DMS153 (cell line): ENCODE measurements at places on chromosomes 5 and 9.

GRCh38 chr9:101063192-101063591 lies 34.7 kb downstream of the PLPPR1 start:
- no peak for DNase-seq

DNA sequence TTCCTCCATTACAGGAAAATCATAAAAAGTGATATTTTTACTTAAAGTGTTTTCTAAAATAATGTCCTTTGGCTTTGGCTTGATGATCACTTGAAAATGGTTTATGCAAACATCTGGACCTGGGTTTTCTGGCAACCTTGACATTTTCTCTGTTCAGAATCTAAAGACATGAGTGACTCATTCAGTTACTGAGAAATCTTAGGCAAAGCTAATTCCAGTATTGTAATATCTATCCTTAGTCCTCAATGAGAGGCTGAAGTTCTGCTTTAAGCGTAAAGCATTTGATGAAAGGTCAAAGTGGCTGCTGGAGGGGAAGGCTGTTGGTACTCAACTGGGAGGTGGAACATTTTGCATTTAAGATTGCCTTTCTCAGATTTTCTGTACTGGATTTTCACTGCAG lies 2.3 kb downstream of the MAN2A1 start:
- DNase-seq, result no peak

DNA sequence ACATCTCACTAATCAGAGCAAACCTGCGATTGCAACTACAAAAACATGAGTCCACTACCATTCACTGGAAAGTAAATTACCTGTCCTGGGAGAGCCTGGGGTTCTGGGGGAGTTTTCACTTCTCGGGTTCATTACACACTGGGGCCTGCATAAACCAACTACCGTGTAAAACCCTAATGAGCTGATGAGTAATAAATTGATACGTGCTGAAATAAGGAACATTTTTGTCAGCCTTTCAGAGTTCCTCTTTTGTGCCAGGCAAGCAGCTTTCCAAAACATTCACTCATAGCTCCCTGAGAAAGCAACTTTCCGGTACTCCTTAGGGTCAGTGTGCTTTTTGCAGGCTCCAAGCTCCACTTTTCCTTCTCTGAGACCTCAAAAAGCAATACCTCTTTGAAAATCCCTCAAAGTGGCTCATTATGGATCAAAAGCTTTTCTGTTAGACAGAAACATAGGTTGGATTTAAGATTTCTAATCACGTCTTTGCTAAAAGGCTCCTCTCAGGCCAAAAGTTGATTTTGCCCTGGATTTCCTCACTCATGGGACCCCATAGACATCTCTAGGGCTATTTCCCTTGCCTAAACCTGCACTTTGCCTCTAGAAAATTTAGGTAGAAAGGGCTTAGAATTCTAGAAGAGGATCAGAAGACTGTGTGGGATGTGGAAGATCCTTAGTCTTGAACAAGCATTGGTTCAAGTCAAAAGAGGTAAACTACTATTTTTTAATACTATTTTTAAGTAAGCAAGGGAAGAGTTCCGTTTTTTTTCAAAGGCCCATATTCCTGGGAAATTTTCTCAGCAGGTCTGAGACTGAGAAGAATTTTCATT lies 74.8 kb downstream of the ST8SIA4 start:
- no peak for DNase-seq

GRCh38 chr9:112618385-112619009 lies 99.4 kb downstream of the INIP start:
- no peak for DNase-seq

GRCh38 chr5:61416010-61416409 lies 84.0 kb downstream of the ZSWIM6 start:
- no peak for DNase-seq

DNA sequence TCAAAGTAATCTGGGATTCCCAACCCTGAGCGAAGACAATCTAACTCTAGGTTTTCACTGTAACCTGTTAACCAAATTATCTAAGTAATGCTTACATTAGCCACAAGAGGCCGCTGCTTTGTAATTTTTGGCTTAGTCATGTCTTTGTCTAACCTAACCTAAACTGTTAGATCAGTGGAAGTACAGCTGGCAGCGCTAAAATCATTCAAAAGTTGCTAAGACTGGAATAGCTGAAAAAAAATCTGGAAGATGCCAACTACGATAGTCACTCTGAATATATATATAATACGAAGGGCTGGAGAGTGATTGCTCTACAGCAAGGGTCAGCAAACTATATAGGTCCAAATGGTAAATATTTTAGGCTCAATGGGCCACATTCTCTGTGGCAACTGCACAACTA lies 60.2 kb downstream of the FBXO38 start:
- peak; percentile 21 for DNase-seq

- DNase-seq, result no peak
Measured at GRCh38 chr5:73355108-73355507, 93.5 kb downstream of the FOXD1 start.

DNA sequence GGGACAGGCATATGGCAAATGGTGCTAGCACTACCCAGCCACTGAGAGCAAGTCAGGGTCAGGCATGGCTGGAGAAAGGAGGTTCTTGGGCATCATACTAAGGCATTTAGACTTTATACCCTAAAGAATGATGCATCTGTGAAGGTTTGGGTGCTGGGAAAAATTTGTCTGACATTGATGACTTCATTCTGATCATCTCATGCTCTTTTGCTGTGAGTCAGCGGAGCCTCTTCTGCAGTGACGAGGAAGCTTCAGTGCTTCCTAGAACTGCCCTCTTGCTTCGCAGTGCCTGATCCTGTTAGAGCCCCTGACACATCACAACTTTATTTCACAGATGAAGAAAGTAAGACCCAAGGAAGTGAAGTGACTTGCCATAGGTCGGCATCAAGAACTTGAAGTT lies 266.6 kb upstream of the GAS1 start:
- no peak for DNase-seq

- no peak for DNase-seq
Measured at GRCh38 chr5:612498-613424, 621 bp downstream of the CEP72 start.

DNA sequence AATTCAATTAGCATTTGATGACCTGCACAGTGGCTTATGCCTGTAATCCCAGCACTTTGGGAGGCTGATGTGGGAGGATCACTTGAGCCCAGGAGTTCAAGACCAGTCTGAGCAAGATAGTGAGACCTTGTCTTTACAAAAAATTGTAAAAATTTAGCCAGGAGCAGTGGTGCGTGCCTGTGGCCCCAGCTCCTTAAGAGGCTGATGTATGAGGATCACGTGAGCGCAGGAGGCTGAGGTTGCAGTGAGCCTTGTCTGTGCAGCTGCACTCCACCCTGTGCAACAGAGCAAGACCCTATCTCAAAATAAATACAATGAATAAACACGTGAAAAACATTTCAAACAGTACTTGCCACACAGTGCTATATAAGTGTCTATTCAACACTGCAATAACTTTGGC lies 4.2 kb downstream of the ABCA1 start:
- DNase-seq, result no peak

DNA sequence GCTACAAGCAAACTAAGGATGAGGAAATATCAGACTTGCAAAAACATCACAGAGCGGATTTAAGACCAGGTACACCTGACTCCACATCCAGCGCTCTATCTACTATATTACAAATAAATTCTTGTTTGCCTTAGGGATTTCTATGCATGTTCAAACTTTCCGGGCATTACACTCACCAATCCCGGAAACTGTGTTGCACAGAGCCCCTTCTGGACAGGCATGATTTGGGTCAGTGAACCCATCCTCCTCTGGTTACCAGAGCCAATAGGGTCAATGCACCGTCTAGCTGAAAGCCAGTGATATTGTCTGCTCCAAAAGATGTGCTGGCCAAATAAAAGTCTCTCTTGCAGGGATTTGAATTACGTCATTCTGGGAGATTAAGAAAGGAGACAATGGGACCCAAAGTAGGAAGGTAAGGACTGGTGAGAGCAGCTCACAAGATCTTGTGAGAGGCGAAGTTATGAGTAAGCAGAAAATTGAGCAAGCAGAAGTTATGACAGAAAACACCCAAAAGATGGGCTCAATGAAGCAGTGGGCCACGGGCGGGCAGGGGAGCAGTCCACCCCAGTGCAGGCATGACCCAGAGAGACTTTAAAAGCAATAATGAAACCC lies 155.8 kb upstream of the RAI14 start:
- DNase-seq, result no peak

- no peak for DNase-seq
Measured at GRCh38 chr5:27140831-27141230, 102.4 kb upstream of the CDH9 start.

- no peak for DNase-seq
Measured at GRCh38 chr9:120899490-120900068, 22.6 kb upstream of the PHF19 start.

DNA sequence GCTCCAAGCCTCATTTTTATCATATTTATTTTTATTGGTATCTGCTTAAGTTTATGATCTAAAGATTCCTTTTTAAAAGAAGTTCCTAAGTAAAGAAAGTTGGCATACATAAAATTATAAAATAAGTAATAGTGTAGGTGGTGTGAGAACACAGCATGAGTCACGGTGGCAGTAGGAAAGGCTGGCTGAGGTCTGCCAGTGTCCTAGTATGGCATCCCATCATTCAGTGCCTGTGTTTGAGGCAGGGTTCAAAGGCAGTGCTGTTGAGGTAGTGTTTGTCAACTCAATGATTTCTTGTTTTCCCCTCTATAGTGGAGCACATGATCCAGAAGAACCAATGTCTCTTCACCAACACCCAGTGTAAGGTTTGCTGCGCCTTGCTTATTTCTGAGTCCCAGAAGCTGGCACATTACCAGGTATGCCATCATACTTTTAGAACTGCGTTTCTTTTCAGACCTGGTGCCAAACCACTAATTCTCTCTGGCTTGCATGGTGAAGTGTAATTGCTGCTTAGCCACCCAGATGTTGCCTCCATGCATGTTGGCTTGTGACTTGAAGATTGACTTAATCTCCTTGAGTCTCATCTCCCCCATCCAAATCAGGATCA lies 18.4 kb downstream of the ZNF346 start:
- DNase-seq, result no peak

- DNase-seq, result no peak
Measured at GRCh38 chr5:129616517-129616916, 131.4 kb upstream of the MINAR2 start.

DNA sequence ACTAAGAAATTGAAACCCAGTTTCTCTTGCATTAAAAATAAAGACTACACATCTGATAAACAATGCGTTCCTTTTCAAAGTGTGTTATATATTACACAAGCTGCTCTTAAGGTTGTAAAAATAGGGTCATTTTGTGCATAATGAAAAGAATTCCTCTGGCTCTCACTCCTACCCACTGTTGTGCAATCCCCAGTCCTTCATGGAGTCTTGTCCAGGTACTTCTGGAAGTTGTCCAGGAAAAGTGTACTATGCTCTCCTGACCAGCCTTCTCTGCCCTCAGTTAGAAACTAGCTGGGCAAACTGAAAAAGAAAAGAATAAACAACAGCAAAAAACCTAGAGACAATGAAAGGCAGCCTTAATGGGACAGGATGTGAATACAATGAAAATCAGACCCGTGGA lies 345.5 kb upstream of the PAPPA start:
- no peak for DNase-seq

GRCh38 chr9:136135326-136136126 lies 16.9 kb upstream of the TMEM250 start:
- DNase-seq, result no peak

GRCh38 chr5:112023766-112024165 lies 266.8 kb upstream of the NREP start:
- no peak for DNase-seq

- no peak for DNase-seq
Measured at GRCh38 chr5:33417632-33418031, 23.1 kb upstream of the TARS1 start.

DNA sequence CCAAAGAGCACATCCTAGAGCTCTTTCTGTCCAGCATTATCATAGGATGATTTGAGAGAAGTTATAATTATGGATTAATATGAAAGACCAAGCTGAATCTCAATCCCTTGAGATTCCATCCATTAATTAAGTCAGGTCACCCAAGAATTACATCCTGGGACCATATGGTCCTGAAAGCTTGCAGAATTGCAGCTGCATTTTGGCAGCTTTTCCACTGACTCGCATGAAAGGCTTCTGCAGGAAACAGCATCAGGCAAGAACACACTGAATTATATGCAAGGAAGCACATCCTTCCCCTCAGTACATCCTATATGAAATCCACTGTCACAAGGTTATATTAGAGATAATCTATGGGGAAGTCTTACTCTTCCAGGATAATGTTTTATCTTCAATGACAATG lies 109.1 kb upstream of the CTNND2 start:
- DNase-seq, result no peak

GRCh38 chr5:62762503-62762902 lies 183.9 kb downstream of the LRRC70 start:
- DNase-seq, result no peak

GRCh38 chr5:160675988-160676387 lies 176.0 kb downstream of the ATP10B start:
- no peak for DNase-seq

- no peak for DNase-seq
Measured at GRCh38 chr9:629146-629545, 212.4 kb upstream of the DMRT1 start.

DNA sequence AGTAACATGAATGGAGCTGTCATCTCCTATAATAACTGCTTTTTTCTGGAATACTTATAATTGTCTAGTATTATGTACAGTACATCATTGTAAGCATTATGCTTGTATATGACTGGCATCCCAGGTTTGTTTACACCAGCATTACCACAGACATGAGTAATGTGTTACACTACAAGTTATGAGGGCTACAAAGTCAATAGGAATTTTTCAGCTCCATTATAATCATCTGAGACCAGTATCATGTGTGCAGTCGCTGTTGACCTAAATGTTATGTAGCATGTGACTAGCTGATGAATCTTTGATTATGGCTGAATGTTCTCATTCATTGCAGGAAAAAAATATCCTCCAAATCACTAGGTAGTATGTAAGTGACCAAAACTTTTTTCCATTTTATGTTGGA lies 2.2 kb downstream of the ZCCHC9 start:
- no peak for DNase-seq

DNA sequence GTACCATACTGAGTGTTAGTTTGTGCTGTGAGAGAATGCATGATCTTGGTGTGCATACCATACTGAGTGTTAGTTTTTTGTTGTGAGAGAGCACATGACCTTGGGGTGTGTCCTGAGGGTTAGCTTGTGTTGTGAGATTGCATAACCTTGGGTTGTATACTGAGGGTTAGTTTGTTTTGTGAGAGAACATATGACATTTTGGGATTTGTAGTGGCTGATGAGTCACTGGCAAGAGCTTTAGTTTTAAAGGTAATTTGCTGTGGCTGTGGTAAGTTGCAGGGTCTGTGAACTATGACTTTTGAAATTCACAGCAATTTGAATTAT lies 1068.3 kb upstream of the EDIL3 start:
- no peak for DNase-seq

- DNase-seq, result no peak
Measured at GRCh38 chr9:9352877-9353481, 1259.8 kb downstream of the PTPRD start.

DNA sequence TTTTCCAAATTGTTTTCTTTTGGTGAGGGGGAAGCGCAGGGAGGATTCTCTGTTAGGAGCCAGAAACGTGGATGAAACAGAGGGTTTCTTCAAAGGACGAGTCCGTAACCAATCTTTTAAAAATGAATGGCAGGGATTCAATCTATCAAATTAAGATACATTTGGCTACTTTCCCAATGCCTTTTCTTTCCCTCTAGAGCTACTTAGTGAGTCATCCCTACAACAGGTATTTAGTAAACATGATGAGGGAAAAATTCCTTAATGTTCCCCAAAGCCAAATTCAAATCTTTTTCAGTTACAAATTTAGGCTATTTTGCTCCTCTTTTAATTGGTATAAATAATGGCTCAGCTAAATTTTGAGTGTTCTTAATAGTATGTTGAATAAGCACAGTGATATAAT lies 366.4 kb upstream of the RIOK2 start:
- DNase-seq, result no peak

- no peak for DNase-seq
Measured at GRCh38 chr5:15993334-15993733, 186.3 kb downstream of the MARCHF11 start.
